Stimulated activated CD8-positive, alpha-beta memory T cell treated with anti-CD3 and anti-CD28 coated beads, Interleukin-15, amount 100 ng/mL, for 24 hours (primary cell): ENCODE measurements at places on chromosomes 11 and 22.

DNA sequence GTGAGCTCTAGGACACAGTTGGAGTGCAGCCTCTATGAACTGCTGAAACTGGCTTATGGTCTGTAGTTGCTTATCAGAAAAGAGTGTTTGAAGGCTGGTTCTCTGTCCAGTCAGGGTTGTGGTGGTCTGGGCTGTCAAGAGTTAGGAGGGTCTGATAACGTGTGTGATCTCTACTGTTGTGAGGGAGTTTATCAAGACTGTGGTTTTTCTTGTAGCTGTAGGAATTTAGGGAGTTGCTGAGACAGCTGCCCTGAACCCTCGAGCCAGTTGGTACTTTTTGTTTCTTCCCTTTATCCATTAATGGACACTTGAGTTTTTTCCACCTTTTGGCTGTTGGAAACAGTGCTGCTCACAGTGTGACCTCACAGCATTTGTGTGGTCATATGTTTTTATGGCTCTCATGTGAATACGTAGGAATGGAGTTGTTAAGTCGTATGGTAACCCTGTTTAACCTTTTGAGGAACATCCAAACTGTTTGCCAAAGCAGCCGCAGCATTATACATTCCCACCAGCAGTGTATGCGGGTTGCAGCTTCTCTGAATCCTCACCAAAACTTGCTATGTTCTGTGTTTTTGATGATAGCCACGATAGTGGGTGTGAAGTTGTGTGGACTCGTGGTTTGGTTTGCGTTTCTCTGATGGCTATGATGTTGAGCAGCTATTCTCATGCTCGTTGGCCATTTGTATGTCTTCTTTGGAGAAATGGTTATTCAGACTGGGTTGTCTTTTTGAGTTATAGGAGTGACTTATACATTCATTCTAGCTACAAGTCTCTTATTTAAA is 20.9 kb upstream of the DGCR8 start:
- DNase-seq: no peak

DNA sequence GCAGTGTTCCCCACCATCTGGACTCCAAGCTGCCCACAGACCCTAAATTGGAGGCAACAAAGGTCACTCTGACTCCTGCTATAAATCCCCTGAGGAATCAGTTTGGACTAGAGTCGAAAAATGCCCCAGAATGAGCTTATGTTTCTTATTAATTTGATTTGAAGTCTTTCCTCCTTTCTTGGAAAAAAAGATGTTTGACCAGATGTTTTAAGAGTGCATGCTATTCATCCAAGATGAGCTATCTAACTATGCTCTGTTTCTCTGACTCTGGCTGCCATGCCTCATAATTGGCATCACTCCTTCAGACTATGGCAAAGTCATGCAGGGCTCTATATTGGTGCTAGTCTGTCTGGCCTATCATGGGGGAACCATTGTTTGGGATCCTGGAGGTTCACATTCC is 174.0 kb downstream of the SPON1 start:
- no peak for DNase-seq

GRCh38 chr11:71080239-71081097 is 171.9 kb downstream of the SHANK2 start:
- peak; percentile 2 for DNase-seq

GRCh38 chr11:2994336-2994730 is 2.2 kb upstream of the NAP1L4 start:
- no peak for DNase-seq

DNA sequence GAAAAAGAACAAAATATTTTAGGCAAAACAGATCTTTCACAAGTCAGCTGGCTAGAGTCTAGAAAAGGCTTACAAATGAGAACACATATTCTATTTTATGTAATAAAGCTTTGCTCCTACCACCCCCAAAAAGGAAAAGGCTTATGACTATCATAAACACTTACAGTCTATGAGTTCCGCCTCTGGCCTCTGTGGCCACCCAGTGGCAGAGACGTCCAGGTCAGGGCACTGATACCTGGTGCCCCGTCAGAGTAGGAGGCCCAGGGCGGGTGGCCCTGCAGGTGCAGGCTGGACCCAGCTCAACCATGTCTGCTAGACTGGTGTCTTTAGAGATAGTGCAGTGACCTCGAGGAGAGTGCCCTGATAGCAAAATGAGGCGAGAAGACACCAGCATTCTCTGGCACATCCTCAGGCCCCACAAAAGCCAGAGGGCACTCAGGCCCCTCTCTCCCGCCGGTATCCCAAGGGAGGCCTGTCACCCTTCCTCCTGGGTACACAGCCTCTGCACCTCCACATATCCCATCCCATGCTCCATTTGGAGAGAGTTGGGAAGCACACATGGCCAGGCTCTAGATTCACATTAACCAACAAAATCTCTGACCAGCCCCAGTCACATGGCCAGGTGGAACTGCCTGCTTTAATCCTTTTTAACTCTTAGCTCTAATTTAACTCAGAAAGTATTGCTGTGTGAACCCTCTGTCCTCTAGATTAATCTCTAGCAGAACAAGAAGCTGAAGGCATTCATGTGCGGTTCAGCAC is 27.3 kb upstream of the SERPIND1 start:
- no peak for DNase-seq

DNA sequence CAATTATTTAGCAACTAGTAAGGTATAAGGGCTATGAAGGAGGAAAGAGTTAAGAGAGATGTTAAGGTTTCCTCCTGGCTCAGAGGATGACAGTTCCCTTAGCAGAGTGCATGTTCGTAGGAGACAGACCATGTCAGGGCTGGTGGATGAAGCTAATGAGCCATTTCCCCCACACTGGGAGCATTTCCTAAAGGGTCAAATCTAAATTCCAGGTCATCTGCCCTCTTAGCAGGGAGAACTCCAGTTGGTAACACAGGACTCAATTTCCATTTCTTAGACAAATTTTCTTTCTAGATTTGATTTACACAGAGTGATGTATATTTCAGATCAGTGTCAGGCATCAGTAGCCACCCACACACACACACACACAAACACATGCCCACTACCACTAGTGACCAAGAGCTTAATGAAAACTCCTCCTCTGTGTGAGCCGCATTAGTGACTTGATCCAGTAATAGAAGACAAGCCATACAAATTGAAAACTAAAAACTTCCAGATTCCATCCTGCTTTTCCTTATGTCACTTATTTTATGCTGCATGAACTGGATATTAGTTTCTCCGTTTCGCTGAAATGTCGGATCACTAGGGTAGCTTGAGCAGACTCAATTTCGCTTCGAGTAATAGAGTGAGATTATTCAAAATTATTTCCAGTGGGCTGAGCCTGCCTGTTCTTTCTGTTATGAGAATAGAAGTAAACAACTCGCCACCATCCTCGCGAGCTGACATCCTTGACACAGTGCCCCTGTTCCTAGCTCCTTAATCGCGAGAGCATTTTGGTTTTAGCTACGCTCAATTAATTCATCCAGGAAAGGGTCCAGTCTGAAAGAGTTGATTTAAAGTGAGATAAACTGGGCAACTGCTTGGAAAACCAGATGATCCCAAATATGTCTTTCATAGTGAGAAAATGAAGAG is 582.6 kb downstream of the SOX6 start:
- DNase-seq: no peak

DNA sequence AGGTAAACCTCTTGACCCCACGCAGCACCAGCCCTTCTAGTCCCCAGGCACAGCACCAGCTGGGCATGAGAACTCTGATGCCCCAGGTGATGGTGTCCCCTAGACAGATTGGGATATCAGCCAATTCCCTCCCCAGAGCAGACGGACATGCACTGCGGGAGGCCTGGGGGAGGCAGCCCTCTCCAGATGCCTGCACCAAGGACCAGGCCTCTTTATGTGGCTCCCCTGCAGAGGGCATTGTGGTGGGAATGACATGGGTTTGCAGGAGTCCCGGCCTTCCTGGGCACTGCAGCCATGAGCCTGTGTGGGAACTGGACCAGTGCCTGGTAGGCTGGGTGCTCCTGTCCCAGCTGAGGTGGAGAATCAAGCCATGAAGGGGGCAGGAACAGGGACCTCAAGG is 25.9 kb downstream of the PPM1F start:
- DNase-seq: no peak

DNA sequence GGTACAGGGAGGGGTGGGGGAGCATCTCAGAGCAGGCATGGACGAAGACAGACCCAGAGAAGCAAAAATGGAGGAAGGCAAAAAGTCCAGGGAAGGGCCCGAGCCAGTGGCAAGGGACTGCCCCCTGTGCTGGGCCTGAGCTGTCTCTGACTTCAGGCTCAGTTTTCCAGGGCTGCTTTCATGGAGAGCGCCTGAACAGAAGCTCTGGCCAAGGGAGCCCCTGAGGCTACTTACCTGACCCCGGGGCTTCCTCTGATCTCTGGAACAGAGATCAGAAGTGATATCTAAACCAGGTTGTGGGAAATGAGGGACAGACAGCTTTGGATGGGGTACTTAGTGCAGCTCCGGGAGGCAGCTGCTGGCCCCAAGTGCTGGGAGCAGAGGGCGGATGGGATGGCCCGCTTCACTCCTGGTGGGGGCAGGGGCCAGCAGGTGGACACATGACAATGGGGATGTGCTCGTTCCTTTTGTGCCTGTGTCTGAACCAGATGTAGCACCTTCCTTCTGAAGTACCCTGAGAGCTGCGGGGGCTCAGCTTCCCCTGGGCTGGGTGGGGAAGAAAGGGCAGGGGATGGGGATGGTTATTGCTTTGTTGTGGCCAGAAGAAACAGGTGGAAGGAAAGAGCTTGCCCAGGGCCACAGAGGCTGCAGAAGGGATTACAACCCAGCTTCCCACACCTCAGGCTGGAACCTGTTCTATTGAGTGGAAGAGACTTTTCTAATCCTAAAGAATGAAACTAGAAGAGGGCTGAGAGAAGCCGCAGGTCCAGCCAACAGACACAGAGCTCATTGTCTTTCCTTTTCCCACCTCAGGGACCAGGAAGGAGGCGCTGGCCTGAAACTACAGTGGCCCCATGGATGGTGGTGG is 5.7 kb downstream of the LRRC10B start:
- no peak for DNase-seq

DNA sequence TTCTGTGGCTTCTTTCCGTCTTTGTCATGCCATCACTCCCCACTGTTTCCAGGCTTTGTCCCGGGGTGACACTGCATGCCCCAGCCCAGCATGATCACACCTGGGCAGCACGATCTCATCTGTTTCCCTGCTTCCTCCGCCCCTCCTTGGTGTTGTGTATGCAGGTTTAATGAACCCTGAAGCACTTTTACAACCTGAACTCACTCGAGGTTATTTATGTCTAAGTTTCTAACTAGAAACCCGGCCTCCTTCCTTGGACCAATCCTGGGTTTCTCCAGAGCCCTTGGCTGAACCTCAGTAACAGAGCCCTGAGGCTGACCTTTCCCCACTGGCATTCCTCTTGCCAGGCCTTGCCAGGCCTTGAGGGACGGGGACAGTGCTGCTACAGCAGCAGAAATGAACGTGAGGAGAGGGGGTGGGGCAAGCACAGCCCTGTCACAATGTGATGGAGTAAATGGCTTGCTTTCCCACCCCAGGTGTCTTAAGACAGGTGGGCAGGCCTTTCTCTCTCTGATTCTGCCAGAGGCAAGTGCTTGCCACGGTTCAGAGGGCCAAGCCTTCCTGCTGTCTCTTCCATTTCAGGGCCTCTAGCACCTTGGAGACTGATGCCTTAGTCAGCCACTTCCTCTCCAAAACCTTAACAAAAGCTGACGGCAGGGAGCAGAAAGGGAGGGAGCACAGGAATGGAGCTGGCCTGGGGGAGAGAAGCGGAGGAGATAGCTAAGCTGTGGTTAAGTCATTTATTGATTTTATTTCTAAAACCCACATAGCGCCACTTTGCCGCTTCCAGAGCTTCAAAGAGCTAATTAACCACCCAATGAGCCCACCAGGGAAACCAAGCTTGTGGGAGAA is 3.1 kb upstream of the PYGM start:
- DNase-seq: no peak

DNA sequence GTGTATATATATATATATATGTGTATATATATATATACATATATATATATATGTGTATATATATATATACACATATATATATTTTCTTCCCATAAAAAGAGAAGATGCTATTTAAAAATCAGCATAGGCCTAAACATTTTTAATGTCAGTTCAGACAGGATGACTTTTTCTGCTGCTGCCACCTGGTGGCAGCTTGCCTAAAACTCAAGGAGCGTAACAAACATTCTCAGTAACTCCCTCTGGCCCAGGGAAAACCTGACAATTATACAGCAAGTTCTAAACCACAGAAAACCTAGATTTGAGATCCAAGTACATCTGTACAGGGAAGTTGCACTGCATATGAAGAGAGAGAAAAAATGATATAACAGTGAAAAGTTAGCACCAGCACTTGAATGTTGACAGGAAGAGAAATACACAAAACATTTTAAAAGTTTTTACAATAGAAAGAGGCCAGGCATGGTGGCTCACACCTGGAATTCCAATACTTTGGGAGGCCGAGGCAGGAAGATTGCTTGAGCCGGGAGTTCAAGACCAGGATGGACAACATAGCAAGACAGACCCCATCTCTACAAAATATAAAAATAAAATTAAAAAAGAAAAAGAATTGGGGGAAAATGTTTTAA is 16.6 kb downstream of the OR8A1 start:
- DNase-seq: no peak

GRCh38 chr11:115653076-115653475 is 148.9 kb upstream of the CADM1 start:
- DNase-seq: no peak

DNA sequence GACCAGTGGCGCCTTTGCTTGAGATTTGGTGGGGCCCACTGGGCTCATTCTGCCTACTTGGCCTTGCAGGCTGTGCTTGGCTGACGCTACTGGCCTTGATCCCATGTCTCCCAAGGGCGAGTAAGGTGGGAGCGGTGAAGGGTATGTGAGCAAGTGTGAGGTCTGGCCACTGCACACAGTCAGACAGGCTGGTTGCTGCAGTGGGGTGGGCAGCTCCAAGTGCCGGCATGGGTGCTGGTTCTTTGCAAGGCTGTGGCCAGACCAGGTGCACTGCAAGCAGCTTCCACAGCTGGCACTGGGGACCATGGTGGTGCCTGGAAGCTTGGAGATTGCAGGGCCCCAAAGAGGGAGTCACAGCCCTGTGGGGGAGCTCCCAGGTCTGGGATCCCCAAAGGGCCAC is 33.4 kb upstream of the OR10G7 start:
- no peak for DNase-seq

GRCh38 chr11:10263929-10264328 is 30.1 kb downstream of the SBF2 start:
- no peak for DNase-seq
